ENCODE measurements at places on chromosomes 6 and 20.
A peak's percentile ranks its signal among the peaks of the same experiment; 100 is the strongest.

- DNase-seq: peak; percentile 48
Observed at GRCh38 chr20:57257701-57258453, 8.6 kb downstream of the BMP7 start.

DNA sequence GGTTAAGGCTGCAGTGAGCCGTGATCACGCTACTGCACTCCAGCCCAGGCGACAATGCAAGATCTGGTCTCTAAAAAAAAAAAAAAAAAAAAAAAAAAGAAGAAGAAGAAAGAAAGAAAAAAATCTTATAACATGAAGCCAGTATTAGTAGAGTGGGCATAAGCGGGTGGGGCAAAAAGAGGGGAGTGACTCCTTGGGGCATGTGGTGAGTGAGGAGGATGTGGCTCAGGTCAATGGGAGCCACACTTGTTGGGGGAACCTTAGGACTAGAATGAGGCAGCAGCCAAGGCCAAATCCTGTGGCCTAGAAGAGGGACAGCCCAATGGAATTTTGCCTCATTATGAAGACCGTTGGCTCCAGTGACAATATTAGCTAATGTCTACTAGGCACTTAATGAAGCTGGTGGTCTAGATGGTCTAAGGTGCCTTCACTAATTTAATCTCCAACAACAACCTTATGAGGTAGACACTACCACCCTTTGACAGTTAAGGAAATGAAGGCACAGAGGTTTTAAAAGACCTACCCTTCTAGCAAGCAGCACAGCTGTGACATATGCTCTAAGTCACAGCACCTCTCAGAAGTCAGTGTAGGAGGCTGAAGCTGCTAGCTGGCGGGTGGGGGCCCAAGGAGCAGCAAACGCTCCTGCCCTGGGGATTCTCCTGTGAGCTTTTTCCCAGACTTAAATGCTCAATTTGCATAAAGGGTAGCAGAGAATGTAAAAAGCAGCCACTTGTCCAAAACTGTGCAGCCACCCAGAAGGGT is 23.6 kb upstream of the ARMC12 start:
- DNase-seq: no peak

GRCh38 chr6:28135393-28135792 is 6.3 kb upstream of the ZKSCAN8 start:
- no peak for DNase-seq

- no peak for DNase-seq
Observed at GRCh38 chr6:166085500-166085899, 82.2 kb downstream of the TBXT start.

DNA sequence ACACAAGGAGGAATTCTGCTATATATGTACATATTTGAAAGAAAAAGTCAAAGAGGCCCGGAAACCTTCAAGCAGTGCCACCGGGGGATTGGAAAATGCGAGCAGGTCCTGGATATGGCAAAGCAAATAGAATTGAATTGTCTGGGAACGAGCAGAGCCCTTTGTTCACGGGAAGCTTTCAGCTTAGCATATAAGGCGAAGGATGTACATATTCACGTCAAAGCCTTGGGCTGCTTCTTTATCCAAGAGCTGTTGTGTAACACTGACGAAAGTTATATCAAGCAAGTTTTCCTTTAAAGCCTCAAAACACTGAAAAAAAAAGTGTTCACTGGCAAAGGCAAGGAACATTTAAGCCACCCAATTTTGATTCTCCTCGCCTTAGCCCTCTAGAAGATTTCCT is 171.0 kb downstream of the GPX5 start:
- DNase-seq: no peak

DNA sequence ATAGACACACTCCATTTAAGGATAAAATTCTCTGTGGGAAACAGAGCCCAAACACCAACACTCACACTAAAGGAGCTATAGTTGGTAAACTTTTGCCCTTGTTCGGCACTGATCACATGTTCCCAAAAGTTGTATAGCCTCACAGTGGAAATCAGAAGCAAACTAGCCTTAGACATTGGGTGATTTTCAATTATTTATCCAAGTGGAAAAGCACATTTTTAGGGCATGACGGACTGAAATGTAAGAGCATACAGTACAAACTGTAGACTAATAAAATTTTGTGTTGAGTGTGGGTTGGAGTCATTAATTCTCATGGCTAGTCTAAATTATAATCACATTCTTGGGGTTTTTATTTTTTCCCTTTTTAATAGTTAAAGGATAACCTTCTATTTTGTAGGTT is 202.4 kb downstream of the MOXD1 start:
- DNase-seq: no peak

DNA sequence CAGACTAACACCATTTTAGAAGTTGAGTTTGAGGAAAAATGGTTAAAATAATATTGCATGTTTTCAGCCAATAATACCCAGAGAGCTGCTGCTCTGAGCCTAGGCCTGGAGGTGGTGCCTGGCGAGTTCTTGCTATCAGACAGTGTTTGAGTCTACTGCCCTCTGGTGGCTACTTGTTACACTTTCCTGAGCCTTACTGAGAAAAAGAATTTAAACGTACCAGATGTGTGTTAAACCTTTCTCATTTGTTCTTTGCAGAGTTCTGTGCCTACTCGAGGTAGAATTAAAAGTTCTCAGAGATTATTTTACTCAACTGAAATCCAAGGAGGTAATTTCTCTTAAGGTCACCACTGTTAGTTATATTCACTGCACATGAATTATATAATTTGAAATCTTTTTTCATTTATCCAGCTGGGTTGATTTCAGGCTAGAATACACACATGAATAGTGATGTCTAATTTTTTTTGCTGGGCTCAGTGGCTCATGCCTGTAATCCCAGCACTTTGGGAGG is 38.2 kb downstream of the SHLD1 start:
- DNase-seq: peak; percentile 73

GRCh38 chr6:137921823-137922222 is 54.8 kb downstream of the TNFAIP3 start:
- no peak for DNase-seq

DNA sequence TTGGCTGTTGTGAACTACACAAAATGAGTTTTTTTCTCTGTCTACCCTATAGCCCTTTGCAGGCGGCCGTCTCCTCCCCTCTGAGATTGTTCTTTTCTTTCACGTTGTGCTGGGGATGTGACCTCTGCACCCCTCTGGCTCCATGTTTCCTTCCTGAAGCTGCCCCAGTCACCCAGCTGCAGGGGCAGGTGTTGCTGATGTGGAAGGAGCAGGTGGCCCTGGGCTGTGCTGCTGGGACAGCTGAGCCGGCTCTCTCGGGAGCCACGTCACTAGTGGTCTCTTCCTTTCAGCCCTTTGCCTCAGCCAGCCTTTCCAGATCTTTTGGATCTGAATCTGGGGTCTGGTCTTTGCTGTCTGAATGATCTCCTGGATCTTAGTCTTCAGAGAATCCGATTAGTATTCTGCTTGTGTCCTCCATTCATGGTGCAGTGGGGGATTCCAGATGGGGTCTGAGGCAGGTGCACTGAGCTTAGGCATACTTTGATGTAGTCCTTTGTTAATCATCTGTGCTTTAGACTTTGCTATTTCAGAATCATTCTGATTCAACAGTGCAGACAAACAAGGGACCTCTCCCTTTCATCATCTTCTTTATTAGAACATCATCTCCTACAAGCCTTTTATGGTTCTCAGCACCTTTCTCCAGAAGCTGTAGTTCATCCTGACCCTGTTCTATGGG is 31.4 kb downstream of the TMEM181 start:
- DNase-seq: no peak

- DNase-seq: no peak
Observed at GRCh38 chr20:48658505-48658904, 169.3 kb downstream of the PREX1 start.

DNA sequence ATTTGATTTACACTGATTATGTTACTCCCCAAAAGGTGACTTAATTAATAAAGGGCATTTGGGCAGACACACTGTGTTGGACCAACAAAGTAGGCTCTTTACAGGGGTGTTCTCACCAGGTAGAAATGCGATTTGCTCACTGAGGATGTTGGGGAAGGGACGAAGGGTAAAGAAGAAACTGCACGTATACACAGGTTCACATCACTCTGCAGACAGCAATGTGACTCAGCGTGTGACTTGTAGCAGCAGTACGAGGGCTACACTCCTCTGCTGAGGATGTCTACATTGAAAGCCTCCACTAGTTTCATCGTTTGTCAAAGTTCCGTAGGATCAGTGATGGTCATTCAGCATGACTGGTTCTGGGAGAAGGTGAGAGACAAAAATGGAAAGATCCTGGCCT is 52.7 kb upstream of the TMEM181 start:
- no peak for DNase-seq

- no peak for DNase-seq
Observed at GRCh38 chr6:106143665-106144064, 57.5 kb downstream of the PRDM1 start.

GRCh38 chr6:30260036-30260504 is 46.9 kb upstream of the TRIM26 start:
- no peak for DNase-seq

GRCh38 chr6:34990971-34991560 is 102.0 kb downstream of the ANKS1A start:
- DNase-seq: no peak

- DNase-seq: no peak
Observed at GRCh38 chr20:10781526-10781925, 107.7 kb upstream of the JAG1 start.

DNA sequence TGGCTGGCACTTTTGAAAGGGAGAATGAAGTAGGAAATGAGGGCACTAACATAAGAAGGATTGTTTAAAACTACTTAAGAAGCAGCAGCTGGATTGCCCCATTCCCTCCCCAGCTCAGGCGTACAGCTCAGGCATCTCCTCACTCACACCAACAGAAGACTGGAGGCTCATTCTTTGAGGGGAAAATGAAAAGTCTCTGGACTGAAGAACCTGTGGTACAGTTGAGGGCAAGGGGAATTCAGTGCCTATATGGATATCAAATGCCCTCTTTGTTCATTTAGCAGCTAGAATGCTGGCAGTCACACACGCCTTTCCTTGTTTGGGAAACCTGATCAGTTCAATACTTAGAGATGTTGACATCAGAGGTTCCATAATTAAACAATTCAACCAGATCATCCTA is 502.1 kb upstream of the SOX4 start:
- DNase-seq: no peak

DNA sequence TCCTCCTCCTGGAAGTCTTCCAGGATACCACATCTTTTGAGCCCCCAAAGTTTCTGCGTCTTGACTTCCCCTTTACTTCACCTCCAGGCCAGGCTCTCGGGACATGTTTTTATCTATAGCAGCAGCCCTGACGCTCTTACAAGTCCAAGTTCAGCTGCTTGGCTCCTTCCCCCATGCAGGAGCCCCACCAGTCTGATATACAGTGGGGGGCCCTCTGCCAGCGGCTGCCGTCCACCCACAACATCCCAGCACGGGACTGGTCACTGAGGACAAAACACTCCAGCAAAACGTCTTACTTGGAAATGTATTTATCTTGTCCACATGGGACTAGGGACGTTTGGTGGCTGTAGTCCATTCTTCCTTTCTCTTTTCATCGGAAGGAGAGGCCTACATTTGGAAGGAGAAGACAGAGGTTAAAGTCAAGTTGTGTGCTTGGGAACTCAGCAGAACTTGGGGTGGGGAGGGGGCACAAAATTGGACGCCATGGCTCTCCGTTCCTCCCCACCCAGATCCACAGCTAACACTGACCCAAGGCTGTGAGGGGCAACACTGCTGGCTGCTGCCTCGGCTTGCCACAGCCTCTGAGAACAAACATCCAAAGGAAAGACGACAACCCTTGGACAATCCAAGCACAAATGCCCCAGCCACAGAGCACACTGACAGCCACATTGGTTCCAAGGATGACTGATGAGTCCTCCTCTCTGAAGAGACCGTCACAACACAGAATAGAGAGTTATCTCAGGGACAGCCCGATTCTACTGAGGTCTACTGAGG is 79.2 kb downstream of the PRND start:
- DNase-seq: no peak

DNA sequence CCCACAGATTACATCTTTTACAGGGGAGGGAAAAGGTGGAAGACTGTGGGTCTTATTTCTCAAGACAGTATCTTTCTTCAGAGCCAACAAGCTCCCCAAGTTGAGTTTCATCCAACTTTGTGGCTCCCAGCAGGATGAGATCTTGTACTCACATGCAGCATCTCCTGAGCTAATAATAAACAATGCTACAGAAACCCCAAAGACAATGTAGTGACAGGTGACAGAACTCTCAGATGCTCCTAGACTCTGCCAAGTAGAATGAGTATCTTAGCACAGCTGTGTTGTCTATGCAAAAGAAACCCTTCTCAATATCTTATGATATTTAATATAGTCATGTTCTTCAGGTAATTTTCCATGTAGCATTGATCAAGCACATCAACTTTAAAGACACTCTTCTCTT is 90.0 kb downstream of the TBX18 start:
- DNase-seq: no peak

DNA sequence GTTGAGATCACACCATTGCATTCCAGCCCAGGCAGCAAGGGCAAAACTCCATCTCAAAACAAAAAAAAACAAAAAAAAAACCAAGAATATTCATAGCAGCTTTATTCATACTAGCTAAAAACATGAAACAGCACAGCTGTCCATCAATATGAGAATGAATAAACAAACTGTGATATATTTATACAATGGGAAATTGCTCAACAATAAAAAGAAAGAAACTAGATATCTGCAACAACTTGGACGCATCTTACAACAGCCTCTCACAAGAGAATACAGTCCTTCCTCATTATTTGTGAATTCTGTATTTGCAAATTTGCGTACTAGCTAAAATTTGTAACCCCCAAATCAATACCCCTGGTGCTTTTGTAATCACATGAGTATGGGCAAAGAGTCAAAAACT is 28.2 kb upstream of the SPAG4 start:
- no peak for DNase-seq

DNA sequence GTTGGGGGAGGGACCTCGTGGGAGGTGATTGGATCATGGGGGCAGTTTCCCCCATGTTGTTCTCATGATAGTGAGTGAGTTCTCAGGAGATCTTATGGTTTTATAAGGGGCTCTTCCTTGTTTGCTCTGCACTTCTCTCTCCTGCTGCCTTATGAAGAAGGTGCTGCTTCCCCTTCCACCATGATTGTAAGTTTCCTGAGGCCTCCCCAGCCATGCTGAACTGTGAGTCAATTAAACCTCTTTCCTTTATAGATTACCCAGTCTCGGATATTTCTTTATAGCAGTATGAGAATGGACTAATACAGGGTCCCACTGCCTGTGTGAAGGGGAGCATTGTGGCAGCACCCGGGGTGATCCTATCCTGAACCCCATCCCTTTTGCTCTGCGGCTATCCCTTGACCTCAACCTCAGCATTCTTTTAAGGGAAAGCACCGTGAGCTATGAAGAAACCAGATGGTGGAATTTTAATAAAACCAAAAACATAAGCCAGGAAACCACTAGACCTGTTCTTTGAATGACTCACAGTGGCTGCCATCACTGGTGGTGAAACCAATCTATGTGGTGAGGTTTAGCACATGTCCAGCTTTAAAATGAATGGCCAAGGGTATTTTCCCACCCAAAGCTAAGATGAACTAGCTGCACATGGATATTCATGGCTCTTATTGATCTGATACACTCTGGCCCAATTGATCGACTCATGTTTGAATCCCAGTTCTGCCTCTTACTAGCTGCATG is 62.2 kb downstream of the ZDHHC14 start:
- no peak for DNase-seq
